Activated naive CD4-positive, alpha-beta T cell (primary cell): ENCODE measurements at places on chromosomes 4 and X.

GRCh38 chr4:122541996-122542395 lies 78.9 kb downstream of the IL21 start:
- no peak for DNase-seq

- no peak for DNase-seq
These were observed 863.3 kb downstream of the CENPC start for GRCh38 chr4:66681962-66682361.

DNA sequence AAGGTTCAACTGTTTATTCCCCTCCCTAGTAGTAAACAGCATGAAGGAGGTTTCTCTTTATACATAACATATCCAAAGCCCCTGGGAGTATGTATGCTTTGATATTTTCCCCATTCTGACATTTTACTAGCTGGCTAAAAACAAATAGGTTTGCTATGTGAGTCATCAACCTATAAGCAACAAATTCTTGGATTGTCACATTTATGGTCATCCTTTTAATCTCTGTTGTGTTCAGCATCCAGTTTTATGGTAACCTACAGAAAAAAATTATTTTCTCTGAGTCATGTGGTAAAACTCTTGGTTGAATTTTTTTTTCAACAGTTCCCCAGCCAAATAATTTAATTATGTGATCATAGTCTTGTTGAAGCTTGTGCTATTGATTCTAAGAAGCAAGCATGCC lies 734.1 kb downstream of the ADGRL3 start:
- DNase-seq = no peak

DNA sequence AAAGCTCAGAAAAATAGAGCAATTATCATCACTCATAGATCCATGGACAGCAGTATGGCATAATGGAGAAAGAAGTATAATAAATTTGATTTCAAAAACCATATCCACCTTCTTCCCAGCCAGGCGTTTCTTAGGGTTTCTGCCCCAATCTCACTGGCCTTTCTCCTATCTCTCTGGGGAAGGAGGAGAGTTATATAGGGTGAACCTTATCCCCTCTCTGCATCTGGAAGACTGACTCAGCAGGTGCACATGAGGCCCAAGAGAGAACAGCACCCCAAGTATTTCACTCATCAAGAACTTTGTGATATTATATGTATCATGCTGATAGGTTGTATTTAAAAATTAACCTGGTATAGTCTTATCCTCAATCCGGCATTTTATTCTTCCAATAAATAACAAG lies 318.8 kb upstream of the RASGEF1B start:
- no peak for DNase-seq

GRCh38 chr4:168765726-168766125 lies 244.3 kb downstream of the CBR4 start:
- DNase-seq = no peak

GRCh38 chr4:102598086-102598761 lies 97.1 kb downstream of the NFKB1 start:
- no peak for DNase-seq

DNA sequence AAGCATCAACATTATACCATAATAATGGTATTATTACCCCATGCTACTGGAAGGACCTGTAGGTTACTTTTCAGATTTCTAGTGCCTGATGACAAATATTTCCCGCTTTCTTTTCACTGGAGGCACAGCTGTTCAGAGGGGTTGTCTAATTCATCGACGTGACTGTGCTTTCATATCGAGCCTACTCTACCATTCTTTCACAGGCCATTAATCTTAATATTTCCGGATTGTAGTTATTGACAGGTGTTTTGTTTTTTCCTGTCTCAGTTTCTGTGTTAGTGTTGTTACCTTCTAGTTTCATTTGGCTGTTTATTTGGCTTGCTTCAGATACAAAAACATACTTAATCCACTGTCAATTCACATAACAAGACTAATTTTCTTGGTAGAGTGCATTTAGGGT lies 330.9 kb downstream of the SPOCK3 start:
- DNase-seq = no peak

- no peak for DNase-seq
These were observed 224.0 kb upstream of the TENM3 start for GRCh38 chr4:182019148-182019652.

DNA sequence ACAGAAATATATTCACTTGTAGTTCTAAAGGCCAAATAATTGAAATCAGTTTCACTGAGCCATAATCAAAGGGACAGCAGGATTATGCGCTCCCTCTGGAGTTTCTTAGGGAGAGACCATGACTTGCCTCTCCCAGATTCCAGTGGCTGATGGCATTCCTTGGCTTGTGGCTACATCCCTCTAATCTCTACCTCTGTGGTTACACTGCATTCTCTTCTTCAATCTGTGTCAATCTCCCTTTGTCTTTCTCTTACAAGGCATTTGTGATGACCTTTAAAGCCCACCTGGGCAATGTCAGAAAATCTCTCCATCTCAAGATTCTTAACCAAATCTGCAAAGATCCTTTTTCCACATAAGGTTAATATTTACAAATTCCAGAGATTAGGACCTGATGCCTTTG lies 260.2 kb downstream of the UNC5C start:
- DNase-seq = no peak

DNA sequence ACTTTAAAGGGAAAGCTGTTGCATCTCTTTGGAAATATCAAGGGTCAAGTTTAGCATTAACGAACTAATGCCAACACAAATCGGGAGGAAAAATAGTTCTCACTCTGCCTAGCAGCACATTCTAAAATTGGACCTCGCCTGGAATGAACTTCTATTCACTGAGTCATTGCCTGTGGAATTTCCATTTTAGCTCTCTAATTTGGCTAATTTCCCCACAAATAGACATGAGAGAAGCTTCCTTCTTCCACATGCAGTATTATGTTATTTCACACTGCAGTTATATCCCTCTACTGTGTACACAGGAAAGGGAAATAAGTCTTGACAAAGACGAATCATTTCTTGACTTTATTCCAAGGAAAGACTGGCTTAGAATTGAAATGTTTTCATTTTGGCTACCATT lies 9.3 kb downstream of the ZXDA start:
- DNase-seq = no peak

DNA sequence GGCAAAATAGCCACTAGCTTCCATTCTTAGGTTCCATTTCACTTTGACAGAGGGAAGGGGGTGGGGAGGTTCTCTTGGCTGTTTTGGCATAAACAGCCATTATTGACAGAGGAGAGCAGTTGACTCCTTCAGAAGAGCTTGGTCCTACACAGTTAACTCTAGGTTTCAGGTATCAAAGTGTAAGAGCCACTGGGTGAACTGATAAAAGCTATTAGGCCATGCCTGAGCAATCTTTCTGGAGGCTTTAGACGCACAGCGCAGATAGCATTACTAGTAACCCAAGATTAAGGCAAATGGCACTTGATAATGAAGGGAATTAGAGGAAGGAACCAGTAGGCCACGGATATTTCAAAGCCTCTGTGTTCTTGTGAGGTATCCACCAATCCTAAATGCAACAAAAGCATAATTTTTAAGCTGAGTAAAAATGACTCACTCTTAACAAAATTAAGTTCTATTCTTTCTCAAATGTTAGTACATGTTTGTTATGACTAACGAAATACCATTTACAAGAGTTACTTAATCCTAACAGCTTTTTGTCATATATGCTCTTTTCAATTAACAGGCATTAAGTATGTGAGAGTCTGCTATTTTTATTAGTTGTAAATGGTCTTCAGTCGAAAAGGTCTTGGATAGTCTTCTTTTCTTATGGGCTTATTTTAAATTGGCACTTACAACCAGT lies 53.6 kb downstream of the SLC7A11 start:
- no peak for DNase-seq

- DNase-seq = no peak
These were observed 532.0 kb upstream of the SPANXN1 start for GRCh38 chrX:144715337-144715736.

- DNase-seq = no peak
These were observed 45.6 kb downstream of the SH3RF1 start for GRCh38 chr4:169225058-169225751.

DNA sequence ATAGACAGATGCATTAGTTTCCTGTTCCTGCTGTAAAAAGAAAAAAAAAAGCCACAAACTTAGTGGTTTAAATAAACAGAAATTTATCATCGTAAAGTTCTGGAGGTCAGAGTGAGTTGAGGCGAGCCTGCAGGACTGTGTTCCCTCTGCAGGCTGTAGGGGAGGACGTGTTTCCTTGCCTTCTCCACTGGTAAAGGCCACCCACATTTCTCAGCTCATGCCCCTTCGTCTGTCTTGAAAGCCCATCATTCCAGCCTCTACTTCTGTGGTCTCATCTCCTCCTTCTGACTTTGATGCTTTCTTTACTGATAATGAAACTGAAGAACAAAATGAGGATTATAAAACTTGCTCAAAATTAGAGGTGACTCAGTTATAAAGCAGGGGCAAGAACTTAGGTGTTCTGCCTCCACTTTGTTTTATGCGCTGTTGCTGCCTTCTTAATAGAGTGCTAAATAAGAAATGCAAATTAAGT lies 143.0 kb downstream of the STIM2 start:
- no peak for DNase-seq
